ENCODE measurements at places on chromosomes 4 and X.

DNA sequence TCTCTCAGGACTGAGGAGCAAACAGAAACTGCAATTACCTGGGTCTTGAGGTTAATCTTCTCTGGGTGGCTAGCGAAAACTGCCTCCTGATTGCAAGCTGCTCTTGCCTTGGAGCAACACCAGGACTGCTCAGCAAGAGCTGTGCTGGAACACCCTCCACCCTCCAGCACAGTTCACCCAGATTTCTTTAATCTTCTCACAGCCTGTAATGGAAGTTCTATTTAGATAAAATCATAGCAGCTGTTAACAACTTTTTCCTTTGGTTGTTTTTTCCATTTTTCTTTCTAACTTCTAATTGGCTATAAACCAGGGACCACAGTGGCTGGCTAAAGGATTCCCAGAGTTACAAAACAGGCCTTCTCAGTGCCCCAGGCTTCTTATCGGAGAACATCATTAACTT, 36.3 kb downstream of the OPHN1 start:
- DNase-seq: no peak

- DNase-seq: no peak
Measured at GRCh38 chr4:10731162-10731561, 46.6 kb upstream of the CLNK start.

- no peak for DNase-seq
Measured at GRCh38 chr4:154625971-154626370, 13.5 kb upstream of the FGG start.

- DNase-seq: no peak
Measured at GRCh38 chr4:123851521-123851920, 454.9 kb downstream of the SPRY1 start.

- no peak for DNase-seq
Measured at GRCh38 chr4:28481565-28481964, 1620.9 kb downstream of the STIM2 start.

DNA sequence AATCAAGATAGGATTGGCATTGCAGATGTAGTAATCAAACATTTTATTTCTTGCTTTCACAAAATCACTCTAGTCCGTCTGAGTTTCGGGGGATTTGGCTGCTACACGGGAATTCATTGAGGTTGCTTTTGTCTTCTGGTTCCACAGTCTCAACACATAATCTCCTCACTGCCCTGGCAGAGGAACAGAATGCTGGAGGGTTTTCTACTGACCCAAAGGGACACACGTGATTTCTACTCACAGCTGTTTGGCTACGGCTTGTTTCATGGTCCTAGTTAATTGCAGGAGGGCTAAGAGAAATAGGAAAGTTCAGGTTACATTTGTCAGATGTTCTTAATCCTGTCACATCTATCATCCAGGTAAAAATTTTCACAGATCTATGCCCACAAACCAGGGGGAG, 1811.6 kb downstream of the ARAP2 start:
- DNase-seq: no peak

GRCh38 chr4:54101190-54102041, 1.5 kb downstream of the GSX2 start:
- no peak for DNase-seq

GRCh38 chrX:65866773-65867172, 173.1 kb downstream of the VSIG4 start:
- no peak for DNase-seq

DNA sequence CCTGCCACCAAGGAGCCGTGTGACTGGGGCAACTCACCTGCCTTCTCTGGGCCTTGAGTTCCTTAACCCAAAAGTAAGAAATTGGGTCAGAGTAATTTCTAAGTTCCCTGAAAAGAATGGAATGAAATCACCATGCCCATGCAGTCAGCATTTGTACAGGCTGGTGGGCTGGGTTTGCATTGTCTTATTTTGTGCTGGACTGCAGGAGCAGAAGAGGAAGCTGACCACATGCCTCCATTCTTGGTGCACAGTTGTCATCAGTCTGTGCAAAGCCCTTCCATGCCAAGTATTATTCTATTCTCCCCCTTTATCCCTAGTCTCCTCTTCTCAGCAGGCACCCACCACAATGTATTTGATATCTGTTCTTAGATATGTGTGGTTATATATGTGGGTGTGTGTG, 56.3 kb downstream of the FHDC1 start:
- DNase-seq: no peak

- DNase-seq: no peak
Measured at GRCh38 chr4:176354884-176355283, 35.1 kb downstream of the SPCS3 start.

- no peak for DNase-seq
Measured at GRCh38 chrX:31629195-31629594, 557.4 kb upstream of the FTHL17 start.

DNA sequence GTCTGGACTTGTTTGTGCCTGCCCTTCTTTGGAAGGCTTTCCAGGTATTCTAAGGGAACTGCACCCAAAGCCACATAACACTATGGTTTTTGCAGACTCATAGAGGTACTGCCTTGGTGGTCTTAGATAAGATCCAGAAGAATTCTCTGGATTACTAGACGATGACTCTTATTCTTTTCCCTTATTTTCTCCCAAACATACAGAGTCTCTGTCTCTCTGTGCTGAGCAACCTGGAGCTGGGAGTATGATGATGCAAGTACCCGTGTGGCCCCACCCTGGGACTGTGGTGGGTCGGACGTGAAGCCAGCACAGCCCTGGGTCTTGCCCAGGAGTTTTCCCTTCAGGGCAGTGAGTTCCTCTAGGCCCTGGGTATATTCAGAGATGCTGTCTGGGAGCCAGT, 1342.4 kb upstream of the TENM3 start:
- DNase-seq: no peak

- DNase-seq: no peak
Measured at GRCh38 chr4:62513306-62513705, 1313.2 kb downstream of the ADGRL3 start.

GRCh38 chr4:83267830-83268475, 16.6 kb downstream of the COQ2 start:
- no peak for DNase-seq

GRCh38 chr4:145043306-145043705, 54.7 kb downstream of the ANAPC10 start:
- no peak for DNase-seq

GRCh38 chr4:106627051-106627450, 258.5 kb upstream of the GIMD1 start:
- DNase-seq: no peak

DNA sequence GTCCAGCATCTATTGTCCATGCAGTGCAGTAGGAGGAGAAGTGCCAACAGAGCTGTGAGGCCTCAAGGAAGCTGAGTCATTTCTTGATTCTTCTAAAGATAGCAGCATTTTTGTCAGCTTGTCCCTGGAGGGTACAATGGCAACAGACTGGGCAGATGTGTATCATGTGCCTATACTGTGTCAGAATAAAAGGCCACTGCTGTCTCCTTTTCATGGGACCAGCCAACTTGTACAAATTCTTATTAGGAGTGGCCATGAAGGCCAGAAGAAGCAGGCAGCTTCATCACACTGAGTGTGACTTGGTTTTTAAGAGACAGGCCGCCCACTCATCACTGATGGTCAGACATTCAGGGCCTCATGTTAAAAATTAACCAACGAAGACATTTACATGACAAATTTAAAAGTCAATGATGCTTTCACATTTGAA, 185.0 kb upstream of the FAM241A start:
- no peak for DNase-seq

- no peak for DNase-seq
Measured at GRCh38 chr4:80143307-80143679, 54.0 kb upstream of the PRDM8 start.

DNA sequence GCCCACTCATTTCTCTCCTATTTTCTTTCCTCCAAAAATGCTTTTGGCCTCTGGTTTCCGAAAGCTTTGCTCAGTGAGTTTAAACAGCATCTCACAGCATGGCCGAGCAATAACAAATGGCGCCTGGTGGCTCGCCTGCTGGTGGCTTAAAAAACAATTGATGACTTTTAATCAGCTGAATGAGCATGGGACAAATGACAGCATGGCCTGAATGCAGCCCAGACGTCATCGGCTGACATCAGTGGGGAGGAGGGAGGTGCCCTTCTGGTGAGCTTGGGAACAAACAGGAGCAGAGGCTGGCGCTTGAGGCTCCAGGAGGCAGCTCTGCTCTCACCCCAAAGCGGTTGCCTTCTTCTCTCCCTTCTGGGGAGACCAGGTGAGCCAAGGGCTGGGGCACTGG, 286.4 kb downstream of the BCOR start:
- DNase-seq: no peak

- no peak for DNase-seq
Measured at GRCh38 chrX:39952989-39953388, 144.8 kb downstream of the BCOR start.

DNA sequence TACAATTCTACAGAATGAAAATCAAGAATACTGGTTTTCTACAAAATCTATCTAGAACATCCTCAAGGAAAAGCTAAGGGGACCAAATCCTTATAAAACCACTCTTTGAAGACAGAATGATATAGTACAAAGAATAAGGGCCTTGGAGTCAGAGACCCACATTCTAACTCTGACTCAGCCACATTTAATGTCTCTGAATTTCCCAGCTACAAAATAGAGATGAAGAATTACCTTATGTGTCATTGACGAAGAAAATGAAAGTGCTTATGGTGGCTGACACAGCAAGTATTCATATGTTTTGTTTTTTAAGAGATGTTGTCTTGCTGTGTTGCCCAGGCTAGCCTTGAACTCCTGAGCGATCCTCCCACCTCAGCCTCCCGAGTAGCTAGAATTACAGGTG, 35.9 kb upstream of the CXorf38 start:
- DNase-seq: no peak

GRCh38 chrX:67622053-67622585, 78.3 kb downstream of the AR start:
- no peak for DNase-seq

- no peak for DNase-seq
Measured at GRCh38 chr4:144288011-144288903, 147.7 kb upstream of the GYPA start.

DNA sequence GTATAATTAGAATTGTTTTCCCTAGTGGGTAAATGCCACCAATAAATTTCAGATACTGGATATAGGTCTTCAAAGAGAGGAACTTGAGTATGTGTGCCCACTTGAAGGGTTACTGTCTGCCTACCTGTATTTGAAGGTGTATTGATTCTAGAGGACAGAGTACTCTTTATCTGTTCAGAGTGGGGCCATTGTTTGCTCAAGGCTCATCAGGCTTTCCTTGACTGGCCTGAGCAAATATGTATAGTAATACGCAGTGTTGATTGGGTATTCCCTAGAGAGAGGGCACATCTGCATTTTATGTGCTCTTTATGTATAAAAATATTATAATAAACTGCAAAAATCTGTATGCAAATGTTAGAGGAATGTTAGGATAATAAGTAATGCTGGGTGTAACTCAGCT, 23.7 kb downstream of the RP2 start:
- DNase-seq: no peak

DNA sequence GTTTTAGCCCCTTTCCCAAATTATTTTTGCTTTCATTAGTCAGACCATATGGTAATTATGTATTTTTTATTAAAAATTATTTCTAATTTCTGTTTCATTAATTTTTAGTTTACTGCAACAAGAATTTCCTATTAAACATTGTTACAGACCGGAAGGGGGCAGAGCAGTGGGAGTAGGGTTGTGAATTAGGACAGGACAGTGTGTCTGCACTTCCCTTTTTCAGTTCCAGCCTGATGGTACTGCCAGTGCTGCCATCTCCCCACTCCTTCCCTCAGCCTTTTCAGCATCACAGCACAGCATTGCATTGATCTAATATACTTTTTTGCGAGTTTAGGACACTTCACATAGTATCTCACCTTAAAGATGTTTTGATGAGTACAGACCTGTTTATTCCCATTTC, 76.5 kb downstream of the STIM2 start:
- no peak for DNase-seq

DNA sequence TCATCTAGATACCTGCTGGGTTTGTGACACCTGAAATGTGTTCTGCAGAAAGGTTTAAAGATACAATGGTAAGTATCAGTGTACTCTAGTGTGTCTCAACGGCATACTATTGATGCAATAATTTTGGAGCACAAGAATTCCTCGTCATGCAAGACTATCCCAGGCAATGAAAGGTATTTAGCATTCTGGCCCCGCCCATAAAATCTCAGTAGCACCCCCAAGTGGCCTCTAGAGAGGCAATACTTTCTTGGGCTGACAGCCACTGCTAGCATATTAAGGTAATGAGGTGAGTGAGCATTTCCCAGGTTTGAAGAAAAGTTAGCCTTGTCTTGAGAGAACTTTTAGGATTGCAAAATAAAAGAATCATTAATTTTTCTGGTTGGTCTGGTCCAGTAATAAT, 24.0 kb downstream of the TAB3 start:
- DNase-seq: peak; percentile 8

GRCh38 chr4:87087420-87087819, 133.0 kb downstream of the KLHL8 start:
- DNase-seq: no peak

DNA sequence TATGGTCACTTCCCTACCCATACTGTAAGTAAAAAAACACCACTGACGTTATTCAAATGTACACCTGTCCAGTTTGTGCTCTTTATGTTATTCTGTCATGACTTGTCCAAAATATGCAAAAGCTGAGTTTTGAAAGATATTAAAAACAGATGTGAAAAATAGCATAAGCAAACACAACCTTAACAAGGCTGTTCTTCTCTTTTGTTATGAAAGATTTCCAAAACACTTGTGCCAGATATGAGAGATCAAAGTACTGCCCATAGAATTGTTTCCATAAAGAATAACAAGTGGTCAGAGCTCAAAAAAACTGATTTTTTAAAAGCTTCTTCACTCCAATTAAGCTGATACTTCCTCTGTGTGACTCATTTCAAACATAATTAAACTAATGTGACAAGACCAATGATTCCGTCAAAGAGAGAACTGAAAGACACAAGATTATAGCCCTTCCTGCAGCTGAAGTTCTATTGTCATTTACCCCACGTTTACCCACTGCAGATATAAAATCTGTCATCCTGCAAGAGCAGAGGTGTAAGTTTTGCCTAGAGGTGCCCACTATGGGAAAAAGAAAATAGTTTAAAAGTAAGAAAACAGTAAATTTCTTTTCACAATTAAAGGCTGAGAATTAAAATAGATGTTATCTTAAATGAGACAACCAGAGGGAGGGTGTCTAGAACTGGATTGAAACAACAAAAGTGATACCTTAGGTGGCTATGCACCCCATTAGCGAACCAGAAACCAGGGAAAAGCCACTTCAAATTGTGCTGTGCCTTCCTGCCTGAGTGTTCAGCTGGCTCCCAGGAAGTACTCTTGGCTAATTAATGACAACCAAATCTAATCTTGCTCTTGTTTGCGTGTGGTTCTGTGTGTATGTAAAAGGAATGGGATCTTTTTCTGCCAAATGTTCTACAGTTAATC, 30.1 kb downstream of the RASSF6 start:
- DNase-seq: no peak

DNA sequence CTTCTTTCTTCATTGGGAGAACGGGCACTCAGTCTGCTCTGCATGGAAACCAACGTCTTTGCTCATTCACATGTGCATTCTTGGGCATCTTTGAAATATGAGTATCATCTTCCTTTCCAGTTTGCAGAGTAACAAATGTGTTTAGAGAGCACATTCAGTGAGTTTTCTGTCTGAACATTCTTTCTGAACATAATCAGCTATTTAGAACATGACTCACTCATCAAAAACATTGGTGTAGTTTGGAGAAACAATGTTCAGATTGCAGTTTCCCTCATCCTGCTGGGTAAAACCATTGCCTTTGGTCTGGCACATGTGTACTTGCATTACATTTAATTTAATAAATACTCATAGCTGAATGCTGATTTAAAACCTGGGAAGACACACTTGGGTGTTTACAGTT, 81.5 kb upstream of the F9 start:
- no peak for DNase-seq
